Body of pancreas (tissue), 4 donors: ENCODE measurements at places on chromosomes 5 and 9. TPM values are rescaled to one million over a fixed set of nuclear protein-coding genes. Genes with fewer than 3 reads are reported as not detected.

- no peak for DNase-seq
Observed at GRCh38 chr5:5739490-5739945, 317.0 kb downstream of the ICE1 start.

- no peak for DNase-seq
Observed at GRCh38 chr9:69771775-69772418, 12.1 kb upstream of the PTAR1 start.

GRCh38 chr5:102595332-102595731, 96.5 kb upstream of the SLCO6A1 start:
- DNase-seq, result no peak

DNA sequence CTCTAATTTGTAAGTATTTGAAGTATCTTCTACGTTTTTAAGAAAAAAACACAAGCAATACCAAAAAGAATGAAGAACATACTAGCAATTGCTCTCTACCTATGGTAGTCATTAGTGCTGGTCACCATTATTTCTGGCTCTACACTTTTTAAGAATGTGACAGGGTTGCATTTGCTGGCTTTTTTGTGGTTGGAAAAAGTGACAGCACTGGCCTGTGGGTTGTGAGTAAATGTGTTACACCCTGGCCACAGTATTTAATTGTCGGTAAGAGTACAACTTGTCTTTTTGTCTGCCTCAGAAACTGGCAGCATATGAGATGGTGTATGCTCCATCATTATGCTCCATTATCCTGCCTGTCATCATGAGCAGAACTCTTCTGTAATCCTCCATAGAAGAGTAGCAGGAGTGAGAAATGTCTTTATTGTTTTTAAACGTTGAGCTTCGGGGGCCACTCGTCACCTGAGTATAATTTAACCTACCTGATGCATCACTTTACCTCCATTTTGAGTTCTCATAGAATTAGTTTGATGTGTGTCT, 449.8 kb downstream of the ISL1 start:
- no peak for DNase-seq

- no peak for DNase-seq
Observed at GRCh38 chr5:3199962-3200755, 395.5 kb upstream of the IRX1 start.

Gene CCL28
- 10.5 TPM for total RNA-seq

Gene PDCD1LG2
- total RNA-seq, result 0.99 TPM

Gene C5orf52
- not detected for total RNA-seq

Gene FAM153A
- total RNA-seq, result 1.6 TPM

Gene NEUROG1
- total RNA-seq, result not detected

Gene CEP72
- 7.8 TPM for total RNA-seq

Gene PTGES
- 0.66 TPM for total RNA-seq
